ENCODE measurements at places on chromosomes 5 and 9. TPM values are rescaled to one million over a fixed set of nuclear protein-coding genes. Genes with fewer than 3 reads are reported as not detected.

GRCh38 chr5:81393783-81394718, at the start of gene ACOT12:
Gene ACOT12 (minus strand): TSS chr5:81394134. CDS start chr5:81394114, 20 bp downstream.
- DNase-seq: peak; percentile 44

MOB3B gene
- 25.2 TPM for total RNA-seq

ADAM19 gene
- total RNA-seq: 2.3 TPM

BARHL1 gene
- total RNA-seq: not detected

Measured in ovary (tissue), 10 donors.